ENCODE measurements at places on chromosomes 2 and 18.

DNA sequence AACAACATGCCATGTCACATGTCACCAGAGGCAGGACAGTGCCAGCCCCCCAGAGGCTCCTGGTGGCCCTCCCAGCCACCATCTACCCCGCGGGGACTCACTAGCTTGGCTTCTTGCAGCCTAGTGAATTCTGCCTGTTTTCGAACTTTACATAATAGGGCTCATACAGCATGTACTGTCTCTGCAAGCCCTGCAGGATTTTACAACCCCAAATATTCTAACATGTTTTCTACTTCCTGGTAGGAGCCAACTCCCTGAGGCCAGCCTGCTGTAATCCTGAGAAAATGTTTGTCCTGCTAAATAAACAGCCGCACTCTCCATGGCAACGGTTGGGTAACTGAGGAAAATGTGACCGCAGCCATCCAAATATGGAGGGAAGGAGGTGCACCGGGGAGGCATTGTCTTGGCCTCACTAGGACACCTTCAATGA, 2.7 kb downstream of the PER2 start:
- DNase-seq, result no peak

- no peak for DNase-seq
Measured at GRCh38 chr2:182951948-182952663, 85.7 kb upstream of the FRZB start.

DNA sequence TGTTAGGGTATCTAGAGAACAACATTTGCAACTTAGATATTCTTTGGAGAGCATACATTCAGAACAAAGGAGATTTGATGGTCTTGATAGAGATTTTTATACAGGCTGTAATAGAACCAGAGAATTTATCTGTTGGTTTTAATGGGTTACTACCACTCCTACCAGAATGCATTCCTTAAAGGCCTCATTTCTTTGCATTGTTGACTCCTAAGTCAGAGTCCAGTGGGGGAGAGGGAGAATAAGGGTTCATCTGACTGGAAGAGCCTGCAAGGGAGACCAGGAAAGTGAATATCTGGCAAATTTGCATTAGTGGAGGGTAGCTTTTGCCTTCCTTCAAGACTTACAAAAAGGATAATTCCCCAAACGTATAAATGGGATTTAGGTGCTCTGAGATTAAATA, 29.7 kb downstream of the AGPS start:
- DNase-seq, result no peak

DNA sequence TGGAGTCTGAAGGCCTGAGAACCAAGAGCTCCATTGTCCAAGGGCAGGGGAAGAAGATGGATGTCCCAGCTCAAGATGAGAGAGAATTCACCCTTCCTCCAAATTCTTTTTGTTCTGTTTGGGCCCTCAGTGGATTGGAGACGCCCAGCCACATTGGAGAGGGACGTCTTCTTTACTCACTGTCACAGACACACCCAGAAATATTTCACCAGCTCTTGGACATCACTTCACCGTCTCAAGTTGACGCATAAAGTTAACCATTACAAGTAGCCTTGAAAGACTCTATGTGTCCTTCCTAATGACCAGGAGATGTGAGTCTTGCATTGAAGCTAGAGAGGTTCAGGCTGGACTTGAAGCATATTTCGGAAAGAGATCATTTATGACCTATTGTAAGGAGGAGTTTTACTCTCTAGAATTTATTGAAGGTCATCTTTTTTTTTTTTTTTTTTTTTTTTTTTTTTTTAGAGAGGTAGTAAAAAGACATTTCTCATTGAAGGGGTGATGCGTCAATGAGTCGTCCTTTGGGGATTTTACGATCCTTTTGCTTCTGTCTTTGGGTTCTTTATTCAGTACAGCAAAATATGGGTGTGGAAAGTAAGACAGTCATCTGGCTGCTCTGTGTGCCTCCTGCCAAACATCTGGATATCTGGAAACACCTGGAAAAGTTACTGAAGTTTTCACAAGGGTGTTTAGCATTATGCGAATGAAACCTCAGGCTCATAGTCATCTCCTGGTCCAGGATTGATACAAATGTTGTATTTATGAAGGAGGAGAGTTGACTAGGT, 118.1 kb downstream of the PRPF40A start:
- no peak for DNase-seq

DNA sequence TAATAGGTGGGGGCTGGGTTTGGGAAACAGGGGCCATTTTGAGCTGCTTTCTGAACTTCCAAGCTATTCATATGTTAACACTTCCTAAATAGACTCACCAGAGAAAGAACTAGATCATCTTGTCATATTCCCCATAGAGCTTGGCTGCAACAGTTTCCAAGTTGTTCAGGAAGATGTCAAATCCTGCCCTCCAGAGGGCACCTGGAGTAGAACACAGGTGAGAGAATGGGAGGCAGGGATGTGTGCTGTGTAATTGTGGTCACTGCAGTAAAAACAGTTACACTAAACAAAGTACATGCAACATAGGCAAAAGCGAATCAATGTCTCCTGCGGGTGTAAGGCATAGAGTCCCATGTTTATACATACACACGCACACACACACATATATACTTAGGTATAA, 34.5 kb upstream of the LRRC30 start:
- no peak for DNase-seq
